ENCODE measurements at places on chromosomes 2 and 18. TPM values are rescaled to one million over a fixed set of nuclear protein-coding genes. Genes with fewer than 3 reads are reported as not detected.

PNPT1 gene
- total RNA-seq, result 26.8 TPM

PTMA gene
- 744 TPM for total RNA-seq

SPC25 gene
- total RNA-seq, result 0.38 TPM

PRKAG3 gene
- not detected for total RNA-seq

DNA sequence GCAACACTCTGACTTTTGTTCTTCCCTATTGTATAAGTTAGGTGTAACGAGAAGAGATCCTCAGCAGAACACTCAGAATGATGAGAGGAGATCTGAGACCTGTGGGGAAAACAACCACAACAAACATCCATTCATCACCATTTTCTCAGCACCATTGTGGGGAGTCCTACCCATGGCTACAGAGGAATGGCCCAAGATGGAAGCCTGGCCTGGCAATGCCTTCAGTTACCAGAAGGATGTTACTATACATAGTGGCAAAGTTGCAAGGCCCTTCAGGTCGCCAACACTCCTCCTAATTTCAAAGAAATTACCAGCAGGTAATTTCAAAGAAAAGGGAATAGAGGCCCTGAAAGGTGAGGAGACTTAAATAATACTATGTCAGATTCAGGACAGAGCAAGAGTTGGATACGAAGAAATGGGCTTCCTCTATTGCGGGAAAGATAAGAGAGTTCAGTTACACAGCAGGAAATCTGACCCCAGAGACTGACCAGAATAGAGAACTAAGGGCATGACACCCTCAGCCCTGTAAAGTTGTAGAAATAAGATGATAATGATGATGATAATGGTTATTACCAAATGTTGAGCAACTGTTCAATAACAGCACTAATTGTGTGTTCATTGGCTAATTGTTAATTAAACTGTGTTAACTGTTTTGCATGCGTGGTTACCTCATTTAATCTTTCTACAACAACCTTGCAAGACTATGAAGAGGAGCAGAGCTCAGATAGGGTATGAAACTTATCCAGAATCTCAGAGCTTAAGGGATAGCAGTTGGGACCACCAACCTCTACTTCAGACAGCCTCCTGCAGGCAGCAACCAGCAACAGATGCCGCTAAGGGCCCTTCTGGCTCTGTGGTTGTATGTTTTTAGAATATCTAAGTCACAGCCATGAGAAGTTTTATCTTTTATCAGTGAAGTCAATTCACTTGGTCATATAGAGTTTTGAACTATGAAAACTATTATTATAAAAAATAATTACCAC is 37.5 kb downstream of the DHRS9 start:
- H3K36me3 ChIP-seq, result no peaks in the 10 kb centered on the region
- H3K27ac ChIP-seq, result no peak overlapping the region
- H3K27me3 ChIP-seq, result no peaks in the 10 kb centered on the region
- no peak overlapping the region for H3K4me3 ChIP-seq
- DNase-seq, result no peak
- H3K4me1 ChIP-seq, result peaks cover 12% of the 10 kb centered on the region

ADCY3 gene
- 37.0 TPM for total RNA-seq

GRCh38 chr18:57301573-57302559 is 50.5 kb upstream of the ST8SIA3 start:
- no peak overlapping the region for H3K4me3 ChIP-seq
- no peaks in the 10 kb centered on the region for H3K36me3 ChIP-seq
- no peaks in the 10 kb centered on the region for H3K4me1 ChIP-seq
- no peak overlapping the region for H3K27ac ChIP-seq
- no peaks in the 10 kb centered on the region for H3K27me3 ChIP-seq

DNA sequence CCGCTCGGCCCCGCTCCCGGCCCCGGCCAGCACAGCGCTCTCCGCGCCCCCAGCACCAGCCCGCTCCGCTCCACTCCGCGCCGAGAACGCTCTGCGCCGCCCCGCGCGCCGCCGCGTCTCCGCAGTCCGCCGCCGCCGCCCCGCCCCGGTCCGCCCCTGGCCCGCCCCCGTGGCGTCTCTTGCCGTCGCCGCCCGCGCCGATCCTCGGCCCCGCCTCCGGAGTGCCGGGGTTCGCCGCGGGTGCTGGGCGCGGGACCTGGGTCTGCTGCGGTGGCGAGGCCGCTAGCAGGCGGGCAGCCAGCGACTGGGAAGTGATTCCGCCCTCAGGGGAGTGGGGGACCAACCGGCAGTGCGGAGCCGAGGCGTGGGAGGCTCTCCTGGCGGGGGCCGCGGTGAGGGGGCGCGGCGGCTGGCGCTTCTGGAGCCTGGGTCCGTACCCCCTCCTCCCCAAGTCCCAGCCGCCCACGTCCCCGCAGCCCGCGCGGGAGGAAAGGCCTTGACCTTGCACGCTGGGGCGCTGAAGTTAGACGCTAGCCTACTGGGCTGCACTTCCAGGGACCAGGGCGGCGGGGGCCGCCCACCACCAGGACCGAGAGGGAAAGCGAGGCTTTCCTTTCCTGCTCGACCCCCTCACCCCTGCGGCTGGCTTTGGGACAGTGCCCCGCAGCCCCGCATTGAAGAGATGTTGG is at the start of gene HS6ST1:
Gene HS6ST1 (minus strand): TSS at position 93 of the 689 bp plus-strand sequence. CDS start 305 bp downstream, outside the sequence.
- H3K36me3 ChIP-seq, result no peaks in the 10 kb centered on the region
- H3K27me3 ChIP-seq, result no peaks in the 10 kb centered on the region
- peak; percentile 92 for DNase-seq
- peak within 1 kb of the TSS; percentile 77 for H3K4me3 ChIP-seq
- H3K4me1 ChIP-seq, result peaks cover 26% of the 10 kb centered on the region

DNA sequence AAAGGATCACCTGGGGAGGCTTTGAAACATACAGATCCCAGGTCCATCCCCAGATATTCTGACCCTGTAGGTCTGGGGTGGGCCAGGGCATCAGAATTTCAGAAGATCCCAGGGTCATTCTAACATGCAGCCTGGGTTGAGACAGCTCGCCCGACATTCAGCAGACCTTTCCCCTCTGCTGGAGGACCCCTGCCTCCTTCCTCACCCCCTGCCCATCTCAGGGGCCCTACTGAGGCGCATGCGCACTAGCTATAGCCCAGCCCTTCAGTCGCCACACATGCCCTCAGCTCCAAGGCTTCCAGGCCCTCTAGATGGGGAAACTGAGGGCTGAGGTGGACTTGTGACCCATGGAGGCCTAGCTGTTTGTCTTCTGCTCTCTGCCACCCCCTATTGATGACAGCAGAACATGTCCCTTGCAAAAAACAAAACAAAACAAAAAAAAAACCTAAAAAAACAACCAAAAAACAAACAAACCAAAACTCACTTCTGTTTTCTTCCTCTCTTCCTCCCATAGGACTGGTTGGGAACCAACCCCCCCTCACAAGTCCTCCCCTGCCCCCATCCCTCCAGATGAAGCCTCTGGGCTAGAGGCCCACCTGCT is 91.3 kb downstream of the ZBTB7C start:
- H3K4me1 ChIP-seq, result peaks cover 8% of the 10 kb centered on the region
- no peak overlapping the region for H3K27ac ChIP-seq
- no peaks in the 10 kb centered on the region for H3K36me3 ChIP-seq
- no peaks in the 10 kb centered on the region for H3K27me3 ChIP-seq
- peak; percentile 45 for DNase-seq

ACOXL gene
- total RNA-seq, result 47.5 TPM

DNA sequence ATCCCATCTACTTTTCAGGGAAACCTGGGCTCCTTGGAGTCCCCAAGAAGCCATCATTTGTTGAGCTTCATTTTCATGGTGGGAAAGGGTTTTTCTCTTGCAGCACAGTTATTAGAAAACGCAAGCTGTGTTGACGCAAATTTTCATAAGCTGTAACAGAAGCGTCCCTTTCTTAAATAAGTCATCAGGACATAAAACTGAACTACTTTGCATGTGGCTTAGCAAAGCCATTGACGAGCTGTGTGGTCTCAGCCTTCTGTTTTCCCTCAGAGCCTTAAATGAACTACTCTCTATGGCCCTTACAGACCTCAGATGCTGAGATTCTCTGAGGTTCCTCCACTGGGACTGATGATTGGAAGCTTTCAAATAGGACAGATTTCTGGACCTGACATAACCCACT is 85.1 kb downstream of the ARL4C start:
- no peak overlapping the region for H3K27ac ChIP-seq
- H3K4me1 ChIP-seq, result no peaks in the 10 kb centered on the region
- DNase-seq, result no peak
- H3K27me3 ChIP-seq, result no peaks in the 10 kb centered on the region

- no peak for DNase-seq
- H3K36me3 ChIP-seq, result no peaks in the 10 kb centered on the region
- H3K4me3 ChIP-seq, result no peak overlapping the region
- H3K27ac ChIP-seq, result no peak overlapping the region
- no peaks in the 10 kb centered on the region for H3K4me1 ChIP-seq
Observed at GRCh38 chr18:3088449-3088848, 75.5 kb upstream of the LPIN2 start.

GRCh38 chr2:107222466-107222865 is 336.5 kb upstream of the ST6GAL2 start:
- H3K4me1 ChIP-seq, result no peaks in the 10 kb centered on the region
- no peaks in the 10 kb centered on the region for H3K27me3 ChIP-seq
- no peaks in the 10 kb centered on the region for H3K36me3 ChIP-seq
- H3K4me3 ChIP-seq, result no peak overlapping the region
- H3K27ac ChIP-seq, result no peak overlapping the region
- DNase-seq, result no peak

GRCh38 chr2:237625216-237625705 is 2.1 kb upstream of the LRRFIP1 start:
- no peak overlapping the region for H3K4me3 ChIP-seq
- peak; percentile 55 for DNase-seq
- H3K27ac ChIP-seq, result peak overlapping the region; percentile 63
- peaks cover 30% of the 10 kb centered on the region for H3K4me1 ChIP-seq
- no peaks in the 10 kb centered on the region for H3K27me3 ChIP-seq

- H3K36me3 ChIP-seq, result no peaks in the 10 kb centered on the region
- H3K4me3 ChIP-seq, result no peak overlapping the region
- no peaks in the 10 kb centered on the region for H3K4me1 ChIP-seq
- no peak for DNase-seq
- no peaks in the 10 kb centered on the region for H3K27me3 ChIP-seq
Observed at GRCh38 chr2:20737505-20737904, 70.6 kb downstream of the GDF7 start.

- H3K36me3 ChIP-seq, result no peaks in the 10 kb centered on the region
- H3K27ac ChIP-seq, result no peak overlapping the region
- peaks cover 10% of the 10 kb centered on the region for H3K4me1 ChIP-seq
- H3K27me3 ChIP-seq, result no peaks in the 10 kb centered on the region
- no peak for DNase-seq
- H3K4me3 ChIP-seq, result no peak overlapping the region
Observed at GRCh38 chr2:205409411-205409810, 272.9 kb upstream of the NRP2 start.

ANKAR gene
- 10.7 TPM for total RNA-seq

DNA sequence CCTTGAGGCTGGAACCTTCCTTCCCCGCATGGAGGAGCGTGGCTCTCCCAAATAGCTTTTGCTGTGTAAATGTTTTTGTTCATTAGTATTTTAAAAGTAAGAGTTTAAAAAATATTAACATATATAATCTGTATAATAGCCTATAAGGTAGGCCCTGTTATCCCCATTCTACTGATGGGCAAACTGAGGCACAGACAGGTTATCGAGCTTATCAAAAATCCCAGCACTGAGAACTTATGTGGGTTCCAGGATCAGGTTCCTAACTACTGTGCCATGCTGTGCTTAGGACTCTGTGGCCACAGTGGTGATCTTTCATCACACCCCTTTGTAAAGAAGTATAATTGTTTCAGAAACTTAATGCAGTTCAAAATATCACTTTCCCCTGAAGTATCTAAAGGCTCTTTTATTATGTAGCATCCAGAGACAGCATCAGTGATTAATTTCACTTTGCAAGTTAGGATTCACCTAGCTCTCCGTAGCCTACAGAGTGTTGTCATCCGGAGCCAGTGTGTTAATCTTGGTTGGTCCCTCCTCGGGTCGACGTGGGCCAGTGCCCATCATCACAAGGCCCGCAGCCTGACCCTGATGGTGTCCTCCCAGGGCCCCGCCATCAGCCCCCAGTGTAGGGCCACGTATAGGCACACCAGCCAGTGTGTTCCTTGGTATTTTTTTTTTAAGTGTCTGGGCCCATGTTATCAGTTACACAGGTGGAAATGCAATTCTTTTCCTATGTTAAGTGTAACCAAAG is 28.7 kb downstream of the CABLES1 start:
- no peak overlapping the region for H3K4me3 ChIP-seq
- no peak for DNase-seq
- peaks cover 4% of the 10 kb centered on the region for H3K4me1 ChIP-seq
- no peak overlapping the region for H3K27ac ChIP-seq

KCNIP3 gene
- total RNA-seq, result 3.0 TPM
